ENCODE measurements at places on chromosomes 2 and 18.

DNA sequence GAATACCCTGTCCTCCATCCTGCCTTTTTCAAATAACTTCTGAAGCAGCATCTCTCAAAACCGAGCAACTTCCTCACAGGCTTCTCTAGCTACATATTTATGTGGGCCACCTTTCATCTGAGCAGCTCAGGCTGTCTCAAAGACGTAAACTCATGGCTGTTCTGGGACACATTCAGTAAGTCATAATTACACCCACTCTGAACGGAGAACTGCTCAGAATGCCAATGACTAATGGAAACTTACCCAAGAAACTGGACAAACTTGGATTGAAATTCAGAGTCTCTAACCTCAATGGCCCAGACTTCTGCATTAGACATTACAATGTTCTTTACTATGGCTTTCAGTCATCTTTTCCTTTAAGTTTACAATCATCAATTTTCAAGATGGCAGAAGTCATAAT lies 145.2 kb downstream of the RAD51AP2 start:
- no peak for DNase-seq

GRCh38 chr2:417006-417405 lies 129.1 kb upstream of the ALKAL2 start:
- DNase-seq: no peak

DNA sequence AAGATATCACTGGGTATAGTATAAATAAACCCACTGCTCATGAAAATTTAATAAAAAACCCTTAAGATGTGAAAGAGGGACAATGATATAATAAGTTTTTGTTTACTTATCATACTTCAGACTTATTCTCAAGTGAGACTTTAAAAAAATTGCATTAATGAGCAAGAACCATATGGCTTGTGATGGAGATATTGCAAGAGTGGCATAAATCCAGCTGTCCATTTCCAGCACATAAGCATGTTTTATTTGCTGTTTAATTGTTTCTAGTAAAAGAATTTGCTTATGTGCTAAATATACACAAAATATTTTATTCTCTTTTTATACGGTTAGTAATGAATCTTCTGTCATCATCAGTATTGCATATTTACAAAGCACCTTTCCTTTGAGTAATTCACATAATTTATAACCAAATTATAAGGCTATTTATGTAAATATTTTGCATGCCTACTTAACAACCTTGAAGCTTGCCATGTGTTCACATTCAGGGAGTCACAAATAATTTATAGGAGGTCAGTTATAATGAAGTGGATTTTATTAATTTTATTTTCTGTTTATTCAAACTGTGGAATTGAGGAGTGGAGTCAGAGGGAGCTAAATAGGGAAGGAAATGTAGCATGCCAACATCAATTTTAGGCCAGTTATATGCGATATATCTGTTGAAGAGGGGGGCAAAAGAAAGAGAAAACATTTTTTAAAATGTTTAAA lies 318.5 kb upstream of the CWC22 start:
- DNase-seq: no peak

DNA sequence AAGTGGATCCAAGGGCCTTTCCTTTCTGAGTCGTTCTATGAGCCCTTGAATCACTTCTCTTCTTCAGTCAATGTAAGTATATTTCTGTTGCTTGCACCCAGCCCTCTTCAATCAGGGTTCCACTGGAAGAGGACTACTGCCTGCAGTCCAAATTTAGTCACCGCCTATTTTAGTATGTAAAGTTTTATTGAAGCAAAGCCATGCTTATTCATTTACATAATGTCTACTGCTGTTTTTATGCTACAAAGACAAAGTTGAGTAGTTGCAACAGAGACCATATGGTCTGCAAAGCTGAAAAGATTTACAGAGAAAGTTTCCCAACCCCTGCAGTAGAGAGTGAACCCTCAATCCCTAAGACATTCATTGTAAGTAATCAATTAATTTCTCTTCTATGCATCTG lies 332.5 kb upstream of the TNP1 start:
- no peak for DNase-seq

DNA sequence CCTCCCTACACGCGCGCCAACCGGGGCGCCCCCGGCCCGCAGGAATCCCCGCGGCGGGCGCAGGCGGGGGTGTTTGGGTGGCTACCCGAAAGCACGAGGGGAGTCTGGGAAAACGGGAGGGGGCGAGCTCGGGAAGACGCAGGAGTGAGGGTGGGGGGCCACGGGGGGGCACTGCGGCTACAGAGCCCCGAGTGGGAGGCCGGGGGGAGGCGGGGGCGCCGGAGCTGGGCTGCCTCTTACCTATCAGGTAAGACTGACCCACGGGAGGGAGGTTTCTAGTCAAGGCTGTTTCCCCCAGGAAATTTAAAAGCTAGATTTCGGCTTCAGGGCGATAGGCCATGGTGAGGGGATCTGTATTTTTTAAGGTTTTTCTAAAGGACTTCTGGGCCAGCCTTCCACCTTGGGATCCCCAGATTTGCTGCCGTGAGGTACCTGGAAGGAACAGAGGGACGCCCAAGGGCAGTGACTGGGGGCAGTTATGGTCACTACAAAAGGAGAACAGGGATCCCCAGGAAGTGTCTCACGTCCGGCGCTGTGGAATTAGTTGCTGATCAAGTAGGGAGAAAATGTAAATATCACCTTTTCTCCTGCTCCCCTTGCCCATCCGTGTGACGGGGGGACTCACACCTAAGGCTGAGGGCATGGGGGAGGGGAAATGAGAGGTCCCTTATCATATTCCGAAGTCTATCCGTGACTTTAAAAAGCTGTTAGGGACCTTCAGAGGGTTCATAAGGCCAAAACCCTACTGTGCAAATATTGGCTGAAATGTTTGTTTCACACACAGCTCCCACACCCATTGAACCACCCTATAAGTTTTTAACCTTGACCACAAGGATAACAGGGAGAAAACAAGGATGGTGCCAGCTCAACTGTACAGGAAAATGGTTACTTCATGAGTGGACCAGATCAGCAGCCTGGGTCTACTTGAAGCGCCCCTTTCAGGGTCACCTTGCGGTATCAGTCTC lies 638 bp upstream of the IRS1 start:
- no peak for DNase-seq

DNA sequence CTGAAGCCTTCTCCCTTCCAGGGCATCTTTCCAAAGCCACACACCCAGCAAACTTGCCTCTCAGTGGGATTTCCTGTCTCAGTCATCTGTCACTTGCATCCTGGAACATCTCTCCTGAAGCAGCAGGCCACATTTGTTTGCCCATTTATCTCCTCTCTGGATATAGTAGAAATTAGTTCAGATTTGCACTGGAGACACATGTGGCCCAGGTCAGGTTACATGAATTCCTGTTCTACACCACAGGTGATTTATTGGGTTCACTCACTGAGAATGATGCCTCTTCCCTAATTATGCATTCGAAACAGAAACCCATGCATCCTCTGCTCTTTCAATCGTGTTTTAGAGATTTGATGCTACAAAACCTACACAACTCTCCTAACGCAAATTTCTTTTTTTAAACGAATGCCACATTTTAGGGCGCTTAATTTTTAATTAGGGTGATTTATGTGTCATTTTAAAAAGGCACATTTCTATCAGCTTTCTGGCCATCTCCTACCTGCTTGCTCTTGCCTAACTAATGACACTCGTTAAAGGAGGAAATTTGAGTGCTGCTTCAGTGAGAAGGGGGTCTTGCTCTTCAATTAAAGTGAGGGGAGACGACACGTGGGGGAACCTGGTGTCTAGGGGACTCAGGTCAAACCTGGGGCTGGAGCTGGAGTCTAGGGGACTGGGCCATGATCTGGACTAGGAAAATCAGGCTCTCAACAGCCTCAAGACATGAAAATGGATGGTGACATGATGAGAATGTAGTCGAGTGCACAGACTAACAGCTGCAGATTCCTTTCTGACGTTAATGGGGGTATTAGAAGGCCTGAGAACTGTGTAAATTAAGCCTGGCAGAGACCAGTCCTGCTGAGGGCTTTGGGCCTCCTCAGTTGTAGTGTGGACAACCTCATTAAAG lies 221.4 kb downstream of the CLIP4 start:
- DNase-seq: no peak

DNA sequence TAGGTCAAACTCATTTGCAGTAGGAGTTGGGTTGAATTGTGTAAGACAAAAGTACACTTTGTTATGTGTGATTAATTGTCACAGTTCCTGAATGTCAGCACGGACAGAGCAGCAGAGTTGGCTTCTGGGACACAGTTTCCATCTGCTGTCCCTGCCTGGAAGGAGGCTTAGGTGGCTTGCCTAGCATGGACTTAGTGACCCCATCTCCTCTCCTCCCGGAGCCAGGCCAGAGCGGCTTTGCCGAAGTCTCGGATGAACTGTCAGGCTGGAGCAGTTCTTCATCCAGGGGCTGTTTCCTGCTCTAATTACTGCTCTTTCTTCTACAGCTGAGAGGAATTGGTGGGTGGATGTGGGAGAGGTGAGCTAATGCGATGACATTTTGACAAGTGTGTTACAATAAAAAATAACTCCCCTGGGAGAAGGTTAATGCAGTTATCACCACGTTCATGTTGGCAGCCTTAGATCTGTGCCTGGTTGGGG lies 102.0 kb downstream of the SH3RF3 start:
- no peak for DNase-seq

DNA sequence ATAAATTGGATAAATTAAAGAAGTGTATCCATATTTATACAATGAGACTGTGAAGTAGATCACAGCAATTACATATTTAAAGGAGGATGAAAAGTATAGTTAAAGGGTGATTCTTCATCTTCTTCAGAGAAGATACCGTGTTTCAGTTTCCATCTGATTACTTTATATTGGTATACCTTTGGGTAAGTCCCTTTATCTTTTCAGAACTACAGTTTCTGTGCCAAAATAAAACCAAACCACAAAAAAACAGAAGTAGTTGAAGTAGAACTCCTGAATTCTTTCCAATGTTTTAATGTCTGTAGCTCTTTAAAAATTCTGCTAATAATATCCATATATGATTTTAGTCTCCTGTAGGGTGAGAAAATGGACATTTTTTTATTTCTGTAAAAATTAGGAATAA lies 231.2 kb upstream of the LINC00305 start:
- no peak for DNase-seq

DNA sequence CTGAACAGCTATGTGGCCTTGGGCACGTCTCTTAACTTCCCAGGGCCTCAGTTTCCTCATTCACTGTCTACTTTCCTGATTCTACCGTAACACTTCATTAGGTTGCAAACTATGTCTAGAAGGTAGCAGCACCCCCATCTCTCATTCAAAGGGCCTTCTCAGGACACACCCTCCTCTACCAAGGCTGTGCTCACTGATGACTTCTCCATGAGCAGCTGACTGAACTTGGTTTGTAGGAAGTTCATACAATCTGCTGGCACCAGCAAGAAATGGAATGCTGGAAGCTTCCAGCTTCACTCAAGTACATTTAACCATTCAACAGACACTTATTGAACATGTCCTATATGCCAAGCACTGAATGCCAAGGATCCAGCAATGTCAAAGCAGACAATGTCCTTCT lies 250.8 kb upstream of the CTAGE1 start:
- DNase-seq: no peak
